ENCODE measurements at places on chromosomes 13 and 19.

DNA sequence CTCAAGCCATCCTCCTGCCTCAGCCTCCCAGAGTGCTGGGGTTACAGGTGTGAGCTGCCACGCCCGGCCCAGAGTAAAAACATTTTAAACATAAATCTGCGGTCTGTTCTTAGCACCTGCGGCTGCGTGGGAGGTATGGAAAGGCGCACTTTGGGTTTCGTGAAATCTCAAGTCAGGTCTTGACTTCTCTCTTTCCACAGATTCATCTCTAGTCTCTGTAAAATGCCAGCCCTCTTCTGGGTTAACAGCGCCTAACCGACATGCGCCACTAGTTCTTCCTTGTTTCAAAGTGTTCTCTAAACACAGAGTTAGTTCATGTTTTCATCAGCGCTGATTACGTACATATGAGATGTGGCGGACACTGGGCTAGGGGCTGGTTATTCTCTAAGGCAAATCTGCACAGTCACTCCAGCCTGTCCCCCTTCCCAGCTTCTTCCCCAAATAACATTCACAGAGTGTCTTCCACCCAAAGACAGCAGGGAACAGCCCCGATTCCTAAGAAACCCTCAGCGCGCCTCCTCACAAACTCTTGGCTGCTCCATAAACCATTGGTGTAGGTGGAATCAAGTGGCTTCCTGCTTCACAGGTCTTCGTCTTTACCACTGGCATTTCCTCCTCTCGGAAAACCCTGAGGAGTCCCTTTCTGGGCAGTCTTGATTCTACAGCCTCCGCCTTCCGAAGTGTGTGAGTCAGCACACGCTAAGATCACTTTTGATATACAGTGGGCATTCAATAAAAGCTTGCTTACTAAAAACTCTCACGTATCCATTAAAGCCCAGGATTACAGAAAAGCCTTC, 1.4 kb downstream of the PARP4 start:
- peak; percentile 86 for DNase-seq

GRCh38 chr19:2188708-2189385, 25.1 kb downstream of the DOT1L start:
- peak; percentile 75 for DNase-seq

DNA sequence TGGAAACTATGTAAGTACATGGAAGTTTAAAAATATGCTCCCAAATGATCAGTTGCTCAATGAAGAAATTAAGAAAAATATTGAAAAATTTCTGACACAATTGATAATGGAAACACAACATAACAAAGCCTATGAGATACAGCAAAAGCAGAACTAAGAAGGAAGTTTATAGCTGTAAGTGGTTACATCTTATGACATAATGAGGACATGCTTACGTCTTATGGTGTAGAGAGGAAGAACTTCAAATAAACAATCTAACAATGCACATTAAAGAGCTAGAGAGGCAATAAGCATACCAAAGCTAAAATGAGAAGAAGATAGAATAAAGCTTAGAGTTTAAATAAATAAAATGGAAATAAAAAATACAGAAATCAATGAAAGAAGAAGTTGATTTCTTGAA, 50.0 kb upstream of the CEACAM21 start:
- DNase-seq, result no peak

DNA sequence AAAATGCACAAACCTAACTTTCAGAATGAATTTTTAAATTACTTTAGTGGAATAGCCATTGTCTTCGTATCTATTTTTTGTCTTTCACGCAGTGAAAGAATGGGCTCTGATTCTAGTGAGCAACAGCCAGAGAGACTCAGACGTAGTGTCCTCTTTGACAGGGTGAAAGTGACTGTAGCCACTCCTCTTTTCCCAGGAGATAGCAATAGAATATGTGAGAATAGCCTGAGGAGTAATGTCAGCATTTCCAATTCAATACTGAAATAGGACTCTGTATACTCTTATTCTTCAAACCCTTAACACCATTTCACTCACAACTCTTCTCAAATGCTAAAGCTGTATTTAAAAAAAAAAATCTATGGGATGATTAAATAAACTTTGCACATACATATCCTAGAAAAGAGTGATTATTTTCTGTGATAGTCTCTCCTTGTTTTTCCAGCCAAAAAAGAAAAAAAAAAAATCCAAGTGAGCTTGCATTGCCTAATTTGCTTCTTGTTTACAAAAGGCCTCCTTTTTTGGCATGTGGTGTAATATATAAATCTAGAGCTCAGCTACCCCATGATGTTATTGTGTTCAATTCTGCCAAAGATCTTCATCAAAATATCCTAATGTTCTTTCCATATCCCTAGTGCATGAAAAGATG, 626.1 kb upstream of the SLITRK6 start:
- DNase-seq, result no peak

DNA sequence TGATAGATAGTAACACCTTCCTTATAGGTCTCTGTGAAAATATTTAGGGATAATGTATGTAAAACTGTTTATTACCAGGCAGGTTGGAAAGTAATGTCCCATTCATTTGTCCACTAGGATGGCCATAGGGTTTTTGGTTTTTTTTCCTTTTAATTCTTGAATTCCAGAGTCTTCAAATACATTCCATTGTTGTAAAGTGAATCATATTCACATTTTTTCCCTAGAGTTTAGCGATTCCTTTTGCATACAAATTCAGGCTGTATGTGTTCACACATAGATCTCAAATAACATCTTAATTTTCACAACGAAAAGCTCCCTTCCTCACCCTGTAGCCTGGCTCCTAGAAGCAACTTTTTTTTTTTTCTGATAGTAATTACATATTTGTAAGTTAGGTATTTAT, 1.8 kb upstream of the ZNF557 start:
- no peak for DNase-seq
